ENCODE measurements at places on chromosomes 7 and 10.

GRCh38 chr10:125868372-125868975, 12.6 kb downstream of the DHX32 start:
- DNase-seq, result peak; percentile 12

DNA sequence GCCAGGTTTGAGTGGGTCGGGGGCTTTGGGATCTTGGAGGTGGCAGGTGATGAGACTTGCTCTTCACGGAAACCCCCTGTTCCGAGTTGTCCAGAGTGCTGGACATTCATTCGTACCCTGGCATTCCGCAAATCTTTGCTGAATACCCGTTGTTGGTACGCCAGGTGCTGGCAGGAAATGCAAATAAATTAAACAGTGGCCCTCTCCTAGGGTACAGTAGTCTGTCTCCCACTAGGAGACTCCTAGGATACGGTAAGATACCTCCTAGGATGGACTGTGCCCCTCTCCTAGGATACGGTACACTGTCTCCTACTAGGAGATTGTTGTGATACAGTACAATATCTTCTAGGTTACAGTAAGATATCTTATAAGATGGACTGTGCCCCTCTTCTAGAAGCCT, 544 bp downstream of the SEC23IP start:
- DNase-seq, result no peak

DNA sequence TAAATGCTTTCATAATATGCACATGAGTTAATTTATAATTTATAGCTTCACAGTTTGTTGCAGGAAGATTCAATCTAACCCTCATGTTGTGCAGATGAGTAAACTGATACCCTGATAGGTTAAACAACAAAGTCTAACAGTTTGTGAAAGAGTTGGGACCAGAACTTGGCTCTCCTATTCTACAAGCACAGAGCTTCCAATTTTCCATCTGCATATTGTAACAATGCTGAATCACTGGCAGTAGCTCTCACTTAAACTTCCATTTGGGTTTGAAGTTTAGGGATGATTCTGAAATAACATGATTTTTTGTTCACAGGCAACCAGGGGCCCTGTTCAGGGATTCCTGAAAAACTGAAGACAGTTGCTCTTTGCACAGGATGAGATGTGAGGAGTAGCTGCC, 179.3 kb downstream of the XPNPEP1 start:
- DNase-seq, result no peak

DNA sequence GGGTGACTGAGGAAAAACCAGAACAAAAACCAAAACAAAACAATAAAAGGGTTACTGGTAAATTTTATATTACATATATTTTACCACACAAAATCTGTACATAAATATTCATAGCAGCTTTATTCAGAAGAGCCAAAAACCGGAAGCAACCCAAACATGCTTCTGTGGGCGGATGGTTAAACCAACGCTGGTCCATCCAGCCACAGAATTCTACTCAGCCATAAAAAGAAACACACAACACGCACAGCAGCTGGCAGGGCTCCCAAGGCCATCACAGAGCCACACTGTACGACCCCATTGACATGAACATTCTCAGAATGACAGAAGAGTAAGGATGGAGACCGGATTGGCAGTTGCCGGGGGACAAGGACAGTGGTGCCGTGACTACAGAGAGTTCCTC, 83.6 kb downstream of the PROSER2 start:
- DNase-seq, result no peak

DNA sequence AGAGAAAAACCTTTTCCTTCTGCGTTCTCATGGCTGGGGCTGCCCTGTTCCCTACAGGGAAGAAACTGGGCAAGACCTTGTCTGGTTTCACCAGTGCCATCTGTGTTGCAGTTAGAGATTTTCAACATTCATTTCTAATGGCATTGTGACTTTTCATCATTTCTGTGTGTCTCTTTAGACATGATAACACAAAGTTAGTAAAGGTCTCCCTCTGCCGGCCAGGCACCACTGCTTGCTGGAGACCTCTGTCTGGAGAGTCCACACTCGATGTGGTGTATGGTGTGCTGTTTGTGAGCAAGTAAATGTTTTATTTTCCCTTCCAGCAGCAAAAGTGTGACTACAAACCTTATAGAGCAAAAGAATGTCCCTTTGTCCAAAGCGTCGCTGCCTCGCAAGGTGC, 213.5 kb downstream of the PAXIP1 start:
- peak; percentile 63 for DNase-seq

DNA sequence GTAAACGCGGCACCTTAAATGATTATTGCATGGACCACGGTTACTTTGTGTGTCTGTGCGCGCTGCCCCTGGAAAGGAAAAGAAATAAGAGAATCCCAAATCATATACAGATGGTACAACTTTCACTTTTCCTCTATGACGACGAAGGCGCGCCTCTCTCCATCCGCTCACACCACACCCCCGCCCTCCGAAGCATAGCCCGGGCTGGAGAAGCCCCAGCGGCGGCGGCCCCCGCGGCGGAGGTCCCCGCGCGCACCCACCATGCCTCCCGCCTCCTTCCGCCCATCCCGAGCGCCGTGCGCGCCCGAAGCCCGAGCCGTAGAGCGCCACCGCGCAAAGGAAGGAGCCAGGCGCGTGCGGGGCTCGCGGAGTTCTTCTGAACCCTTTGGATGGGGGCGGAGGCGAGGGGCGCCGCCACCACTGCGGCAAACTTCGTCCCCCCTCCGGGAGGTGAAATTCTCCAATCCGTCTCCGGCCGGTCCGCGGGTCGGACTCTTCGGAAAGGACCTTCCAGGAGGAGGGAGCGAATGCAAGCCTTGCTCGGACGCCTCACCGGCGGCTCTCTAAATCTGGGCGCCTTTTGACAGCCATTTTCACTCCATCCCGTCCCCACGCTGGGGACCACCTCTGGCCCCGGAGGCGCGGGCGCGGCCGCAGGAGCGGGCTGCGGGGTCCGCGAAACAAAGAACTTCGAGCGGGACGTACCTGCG, 588 bp downstream of the GLI3 start:
- no peak for DNase-seq

GRCh38 chr10:124144536-124144935, 51.1 kb upstream of the CHST15 start:
- no peak for DNase-seq

- DNase-seq, result no peak
Measured at GRCh38 chr10:48658975-48659269, 25.8 kb upstream of the WDFY4 start.
